Activated CD8-positive, alpha-beta memory T cell treated with anti-CD3 and anti-CD28 coated beads for 1 hour (primary cell): ENCODE measurements at places on chromosomes 7 and 10.

DNA sequence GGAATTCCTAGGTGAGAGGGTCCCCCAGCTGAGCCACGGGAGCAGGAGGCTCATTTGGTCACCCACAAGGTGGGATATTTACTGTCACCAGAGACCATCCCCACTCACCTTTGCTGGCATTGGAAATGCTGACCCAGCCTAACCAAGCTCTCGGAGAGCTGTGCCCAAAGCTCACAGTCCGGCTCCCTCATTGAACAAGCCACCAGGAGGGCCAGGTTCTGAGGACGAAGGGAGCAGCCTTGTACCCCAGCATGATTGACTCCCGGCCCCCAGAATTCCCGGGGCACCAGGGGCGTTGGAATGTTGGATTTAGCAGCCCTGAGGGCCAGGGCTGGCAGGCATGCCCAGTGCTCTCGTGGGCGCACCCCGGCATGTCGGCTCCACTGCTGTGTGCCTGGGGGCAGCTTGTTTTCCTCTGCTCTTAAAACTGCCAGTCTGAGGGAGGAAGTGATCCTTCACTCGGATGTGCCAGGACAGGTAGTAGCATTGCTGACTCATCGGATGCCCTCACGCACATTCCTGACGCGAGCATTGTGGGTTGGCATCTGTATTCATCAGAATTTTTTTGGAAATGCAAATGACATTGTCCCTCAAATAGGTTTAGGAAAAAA lies 23.3 kb downstream of the CLIP2 start:
- no peak for DNase-seq

DNA sequence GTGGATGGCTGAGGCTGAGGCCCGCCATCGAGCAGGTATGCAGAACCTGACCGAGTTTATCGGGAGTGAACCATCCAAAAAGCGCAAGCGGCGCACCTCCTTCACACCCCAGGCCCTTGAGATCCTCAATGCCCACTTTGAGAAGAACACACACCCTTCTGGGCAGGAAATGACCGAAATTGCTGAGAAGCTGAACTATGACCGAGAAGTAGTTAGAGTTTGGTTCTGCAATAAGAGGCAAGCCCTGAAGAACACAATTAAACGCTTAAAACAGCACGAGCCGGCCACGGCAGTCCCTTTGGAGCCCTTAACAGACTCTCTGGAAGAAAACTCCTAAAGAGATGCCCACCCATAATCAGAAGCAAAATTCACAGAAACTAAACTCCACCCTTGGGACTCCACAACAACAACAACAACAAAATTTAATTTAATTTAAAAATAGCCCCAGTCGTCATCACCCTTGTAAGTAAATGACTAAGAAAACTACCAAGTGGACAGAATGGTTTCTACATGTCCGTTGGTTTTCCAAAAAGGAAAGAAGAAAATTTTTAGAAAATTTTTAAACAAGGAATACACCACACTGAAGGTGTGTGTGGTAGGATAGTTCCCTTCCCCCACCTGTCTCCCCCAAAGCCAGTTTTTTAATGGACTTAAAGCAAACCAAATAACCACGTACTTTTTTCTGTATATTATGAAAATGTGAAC lies 101.7 kb upstream of the YAE1 start:
- DNase-seq, result no peak

GRCh38 chr7:140192620-140193019 lies 15.8 kb upstream of the KDM7A start:
- no peak for DNase-seq

GRCh38 chr7:55569797-55570196 lies 2.5 kb downstream of the VOPP1 start:
- DNase-seq, result no peak

GRCh38 chr10:58778966-58779365 lies 266.3 kb downstream of the BICC1 start:
- no peak for DNase-seq

GRCh38 chr10:126090911-126091728 lies 194.8 kb downstream of the FANK1 start:
- no peak for DNase-seq

DNA sequence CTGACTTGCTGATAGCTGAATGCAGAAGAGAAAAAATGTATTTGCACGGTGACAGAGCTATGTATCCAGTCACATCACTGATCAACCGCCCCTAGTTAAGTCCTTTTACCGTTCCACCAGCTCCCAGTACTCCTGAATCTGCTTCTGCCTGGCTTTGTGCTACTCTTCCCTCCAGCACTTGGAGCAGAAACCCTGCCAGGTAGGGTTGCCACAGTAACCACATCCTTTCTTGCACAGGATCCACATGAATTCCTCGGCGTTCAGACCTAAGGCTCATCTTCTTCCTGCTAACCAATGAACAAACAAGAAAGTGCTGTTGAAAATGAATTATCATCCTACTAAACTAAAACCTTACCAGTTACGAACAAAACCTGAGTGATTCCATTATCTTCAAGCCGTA lies 52.0 kb upstream of the KCTD7 start:
- DNase-seq, result no peak

DNA sequence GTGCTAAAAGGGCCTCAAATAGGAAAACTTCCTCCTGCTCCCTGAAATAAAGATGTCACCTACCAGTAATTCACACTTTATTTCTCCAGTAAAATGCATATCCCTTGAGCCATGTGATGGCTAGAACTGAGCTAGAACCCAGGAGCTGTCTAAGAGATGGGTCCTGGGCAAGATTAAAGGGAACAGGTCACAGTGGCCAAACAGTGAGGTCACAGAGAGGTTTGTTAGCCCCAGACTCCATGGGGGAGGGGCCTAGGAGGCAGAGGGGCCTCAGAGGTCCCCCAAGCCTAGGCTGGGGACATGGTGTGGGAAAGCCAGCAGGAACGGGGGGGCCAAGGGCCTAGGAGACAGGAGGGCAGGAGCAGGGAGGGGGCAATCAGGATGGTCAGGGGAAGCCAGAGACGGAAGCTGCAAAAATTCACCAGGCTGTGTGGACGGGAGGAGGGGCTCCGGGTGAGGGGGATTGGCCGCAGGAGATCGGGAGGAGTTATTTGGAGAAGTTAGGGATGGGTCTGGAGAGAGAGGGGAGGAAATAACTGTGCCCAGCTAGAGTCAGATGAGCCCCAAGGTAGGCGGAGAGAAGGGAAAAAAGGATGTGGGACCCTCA lies 3.3 kb downstream of the FBXO24 start:
- no peak for DNase-seq

DNA sequence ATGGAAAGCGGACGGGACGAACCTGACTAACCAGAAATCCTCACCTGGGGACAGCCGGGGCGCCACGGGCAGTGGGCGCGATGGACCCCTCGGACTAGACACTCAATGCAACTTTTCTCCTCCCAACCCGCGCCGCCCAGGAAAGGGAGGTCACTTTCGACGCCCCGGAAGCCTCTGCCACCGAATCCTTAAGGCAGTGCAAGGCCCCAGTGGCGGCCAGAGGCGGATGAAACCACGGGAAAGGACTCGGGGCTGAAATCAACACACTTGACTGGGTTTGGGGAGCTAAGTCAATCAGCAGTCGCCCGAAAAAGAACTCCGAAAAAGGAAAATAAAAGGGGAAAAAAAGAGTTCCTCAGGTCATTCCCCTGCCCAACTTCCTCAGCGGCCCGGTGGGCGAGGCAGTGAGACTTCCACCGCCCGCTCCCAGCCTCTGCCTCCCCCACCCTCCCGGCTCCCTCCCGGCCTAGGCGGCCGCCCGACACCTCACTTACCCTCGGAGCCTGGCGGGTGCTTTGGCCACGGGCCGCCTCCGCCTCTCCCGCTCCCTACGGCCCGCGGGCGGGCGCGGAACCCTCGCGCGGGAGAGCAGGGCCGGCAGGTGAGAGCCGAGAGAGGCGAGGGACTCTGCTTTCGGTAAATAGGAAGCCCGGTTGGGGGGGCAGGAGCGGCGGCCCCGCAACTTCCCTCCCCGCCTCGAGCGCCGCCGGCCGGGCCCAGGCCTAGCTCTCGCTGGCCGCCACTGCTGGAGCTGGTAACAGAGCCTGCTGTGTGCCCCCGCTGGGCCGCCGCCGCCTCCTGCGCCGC lies 518 bp downstream of the WAPL start:
- DNase-seq, result no peak

DNA sequence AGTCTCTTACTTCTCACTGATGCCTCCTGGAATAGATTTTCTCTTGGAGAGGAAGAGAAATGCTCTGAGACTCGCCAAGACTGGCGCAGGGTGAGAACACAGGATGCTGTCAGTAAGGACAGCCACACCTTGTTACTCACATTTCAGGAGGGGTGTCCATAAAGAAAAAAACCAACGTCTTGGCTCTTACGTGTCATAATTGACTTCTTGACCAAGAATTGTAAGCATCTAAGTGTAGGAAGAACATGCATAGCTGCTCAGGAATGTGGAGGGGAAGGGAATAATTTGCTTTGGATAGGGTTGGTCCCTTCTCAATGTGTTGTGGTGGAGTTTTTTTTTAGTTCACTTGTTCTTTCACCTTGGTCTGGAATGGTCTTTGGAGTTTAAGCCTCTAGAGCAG lies 43.8 kb upstream of the ZNF438 start:
- no peak for DNase-seq

DNA sequence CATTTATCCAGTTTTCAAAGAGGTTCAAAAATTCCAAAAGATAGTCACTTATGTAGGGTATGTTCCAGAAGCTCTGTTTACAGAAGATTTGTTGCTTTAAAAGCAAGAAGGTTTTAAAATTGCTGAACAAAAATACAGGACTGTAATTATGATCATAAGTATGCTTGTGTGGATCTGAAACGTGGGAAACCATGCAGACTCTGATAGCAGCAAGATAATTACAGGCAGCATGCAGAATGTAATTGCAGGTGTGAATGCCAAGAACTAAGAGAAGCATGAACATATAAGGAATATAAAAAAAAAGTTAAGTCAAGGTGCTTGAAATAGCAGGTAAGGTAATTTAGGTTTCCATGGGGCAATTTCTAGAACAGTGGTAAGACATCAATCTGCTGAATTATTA lies 405.7 kb downstream of the ARL4A start:
- no peak for DNase-seq

DNA sequence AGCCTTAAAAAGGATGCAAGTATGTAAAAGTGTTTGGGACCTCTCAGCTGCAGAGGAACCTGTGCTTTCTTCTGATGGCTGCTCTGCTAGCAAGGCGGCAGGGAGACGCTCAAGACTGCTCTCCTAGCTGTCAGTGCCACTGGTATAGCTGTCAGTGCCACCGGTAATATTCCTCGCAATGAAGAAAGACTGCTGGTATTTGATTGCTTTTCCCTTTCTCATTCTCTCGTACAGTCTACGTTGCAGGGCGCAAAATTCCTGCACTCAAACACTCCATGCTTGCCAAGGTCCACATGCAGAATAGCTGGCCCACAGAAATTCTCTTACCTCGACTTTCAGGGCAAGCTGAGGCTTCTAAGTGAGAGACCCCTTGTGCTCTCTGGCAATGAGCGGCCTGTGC lies 432.6 kb upstream of the KLF6 start:
- DNase-seq, result no peak

GRCh38 chr10:119550827-119551226 lies 8.3 kb upstream of the RGS10 start:
- DNase-seq, result no peak

- DNase-seq, result no peak
Measured at GRCh38 chr7:123719197-123719721, 29.5 kb downstream of the WASL start.

GRCh38 chr10:110151971-110152370 lies 55.4 kb upstream of the MXI1 start:
- no peak for DNase-seq
